Common myeloid progenitor, CD34-positive (primary cell): ENCODE measurements at places on chromosomes 2 and 18.

DNA sequence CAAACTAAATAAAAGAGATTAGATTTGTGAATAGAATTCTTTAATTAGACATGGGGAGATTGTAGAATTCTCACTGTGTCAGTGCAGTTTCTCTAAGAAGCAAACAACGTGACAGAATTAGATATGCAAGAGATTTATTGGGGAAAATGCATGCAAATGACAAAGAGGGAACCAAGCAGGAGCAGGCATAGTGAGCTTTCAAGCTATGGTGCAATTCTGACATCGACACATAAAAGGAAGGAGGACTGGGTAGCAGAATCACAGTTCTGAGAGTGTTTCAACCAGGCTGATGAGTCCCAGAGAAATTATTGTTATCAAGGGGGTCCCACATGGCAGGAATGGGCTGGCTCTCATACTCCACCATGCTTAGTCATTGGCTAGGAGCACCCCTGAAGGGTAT, 338.4 kb downstream of the FIGN start:
- H3K27ac ChIP-seq, result no peak overlapping the region
- no peak overlapping the region for H3K4me3 ChIP-seq
- no peak for DNase-seq

- no peak for DNase-seq
- H3K4me1 ChIP-seq, result no peaks in the 10 kb centered on the region
- H3K27me3 ChIP-seq, result no peaks in the 10 kb centered on the region
- H3K4me3 ChIP-seq, result no peak overlapping the region
- no peaks in the 10 kb centered on the region for H3K36me3 ChIP-seq
Observed at GRCh38 chr18:39549144-39549543, 1983.5 kb upstream of the CELF4 start.

DNA sequence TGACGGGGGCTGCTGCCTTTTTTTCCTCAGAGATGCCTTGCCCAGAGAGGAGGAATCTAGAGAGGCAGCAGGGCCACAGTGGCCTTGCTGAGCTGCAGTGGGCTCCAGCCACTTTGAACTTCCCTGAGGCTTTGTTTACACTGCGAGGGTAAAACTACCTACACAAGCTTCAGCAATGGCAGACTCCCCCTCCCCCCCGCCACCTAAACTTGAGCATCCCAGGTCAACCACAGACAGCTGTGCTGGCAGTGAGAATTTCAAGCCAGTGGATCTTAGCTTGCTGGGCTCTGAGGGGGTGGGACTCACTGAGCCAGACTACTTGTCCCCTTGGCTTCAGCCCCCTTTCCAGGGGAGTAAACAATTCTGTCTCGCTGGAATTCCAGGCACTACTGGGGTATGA, 11.8 kb downstream of the SYT4 start:
- H3K36me3 ChIP-seq, result no peaks in the 10 kb centered on the region
- H3K27ac ChIP-seq, result no peak overlapping the region
- DNase-seq, result no peak
- no peaks in the 10 kb centered on the region for H3K27me3 ChIP-seq

GRCh38 chr2:189347540-189347939, 93.7 kb upstream of the WDR75 start:
- H3K4me1 ChIP-seq, result peaks cover 11% of the 10 kb centered on the region
- no peak overlapping the region for H3K27ac ChIP-seq
- H3K4me3 ChIP-seq, result peak overlapping the region; percentile 3
- DNase-seq, result peak; percentile 68

- DNase-seq, result no peak
- H3K27ac ChIP-seq, result no peak overlapping the region
- no peaks in the 10 kb centered on the region for H3K27me3 ChIP-seq
- H3K4me1 ChIP-seq, result peaks cover 5% of the 10 kb centered on the region
- H3K4me3 ChIP-seq, result no peak overlapping the region
Observed at GRCh38 chr2:112758711-112759110, 5.7 kb downstream of the CKAP2L start.

GRCh38 chr2:43318791-43319190, 92.4 kb upstream of the ZFP36L2 start:
- no peak overlapping the region for H3K27ac ChIP-seq
- DNase-seq, result no peak
- no peaks in the 10 kb centered on the region for H3K27me3 ChIP-seq
- peaks cover 16% of the 10 kb centered on the region for H3K36me3 ChIP-seq
- H3K4me1 ChIP-seq, result no peaks in the 10 kb centered on the region

DNA sequence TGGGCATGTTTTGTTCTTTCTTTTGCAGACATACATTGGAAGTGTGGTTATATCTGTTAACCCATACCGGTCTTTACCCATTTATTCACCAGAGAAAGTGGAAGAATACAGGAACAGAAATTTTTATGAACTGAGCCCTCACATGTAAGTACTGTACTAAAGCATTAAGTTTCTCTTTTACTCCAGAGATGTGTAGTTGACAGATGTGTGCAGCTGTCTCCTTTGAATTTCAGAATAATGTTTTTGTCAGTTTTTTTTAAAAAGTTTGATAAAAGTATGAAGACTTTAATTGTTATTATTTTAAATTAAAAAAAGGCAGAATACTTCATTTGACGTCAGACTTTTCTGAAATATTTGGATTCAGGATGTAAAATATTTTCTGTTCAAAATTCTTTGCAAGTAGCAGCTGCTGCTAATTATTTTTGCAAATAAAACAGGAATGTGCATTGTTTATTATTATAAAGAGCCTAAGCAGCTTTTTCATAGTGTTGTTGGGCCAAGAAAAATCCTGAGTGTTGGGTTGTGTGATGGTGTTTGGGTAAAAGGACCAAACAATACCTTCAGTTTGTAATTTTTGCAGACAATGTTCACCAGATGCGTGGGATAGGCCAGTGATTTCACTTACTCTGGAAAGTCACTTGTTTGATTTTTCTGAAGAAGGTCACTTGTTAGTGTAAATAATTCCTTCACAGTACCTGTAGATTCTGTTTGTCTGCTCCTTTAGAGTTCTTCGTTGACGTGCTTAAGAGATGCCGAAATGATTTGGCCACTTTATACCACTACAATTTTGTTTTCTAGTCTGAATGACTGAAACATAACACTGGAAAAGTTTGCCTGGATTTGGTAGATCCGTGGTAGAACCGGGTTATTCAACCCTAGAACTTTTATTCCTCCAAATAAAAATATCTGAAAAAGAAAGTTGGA, 51.1 kb downstream of the MYO1B start:
- no peaks in the 10 kb centered on the region for H3K4me1 ChIP-seq
- H3K27ac ChIP-seq, result no peak overlapping the region
- no peak overlapping the region for H3K4me3 ChIP-seq
- no peaks in the 10 kb centered on the region for H3K36me3 ChIP-seq
- no peak for DNase-seq

GRCh38 chr2:217329023-217329431, 469.2 kb upstream of the TNP1 start:
- H3K27ac ChIP-seq, result no peak overlapping the region
- H3K4me3 ChIP-seq, result no peak overlapping the region
- no peaks in the 10 kb centered on the region for H3K4me1 ChIP-seq
- no peak for DNase-seq
- peaks cover 6% of the 10 kb centered on the region for H3K27me3 ChIP-seq
- no peaks in the 10 kb centered on the region for H3K36me3 ChIP-seq

GRCh38 chr2:63598981-63599380, 10.2 kb downstream of the MDH1 start:
- H3K27me3 ChIP-seq, result no peaks in the 10 kb centered on the region
- H3K27ac ChIP-seq, result no peak overlapping the region
- peaks cover 4% of the 10 kb centered on the region for H3K4me1 ChIP-seq
- DNase-seq, result no peak
- H3K4me3 ChIP-seq, result no peak overlapping the region

- peaks cover 54% of the 10 kb centered on the region for H3K36me3 ChIP-seq
- DNase-seq, result no peak
- no peaks in the 10 kb centered on the region for H3K4me1 ChIP-seq
- H3K4me3 ChIP-seq, result no peak overlapping the region
- H3K27ac ChIP-seq, result no peak overlapping the region
Observed at GRCh38 chr18:62543021-62543420, 20.2 kb downstream of the ZCCHC2 start.

- peaks cover 2% of the 10 kb centered on the region for H3K4me1 ChIP-seq
- H3K36me3 ChIP-seq, result peaks cover 27% of the 10 kb centered on the region
- H3K27me3 ChIP-seq, result no peaks in the 10 kb centered on the region
- DNase-seq, result no peak
Observed at GRCh38 chr2:241352227-241352626, 3.9 kb upstream of the FARP2 start.

- H3K27ac ChIP-seq, result no peak overlapping the region
- no peak for DNase-seq
- H3K27me3 ChIP-seq, result no peaks in the 10 kb centered on the region
- peaks cover 19% of the 10 kb centered on the region for H3K4me1 ChIP-seq
- no peak overlapping the region for H3K4me3 ChIP-seq
- no peaks in the 10 kb centered on the region for H3K36me3 ChIP-seq
Observed at GRCh38 chr2:45128580-45128997, 119.3 kb upstream of the SIX2 start.

DNA sequence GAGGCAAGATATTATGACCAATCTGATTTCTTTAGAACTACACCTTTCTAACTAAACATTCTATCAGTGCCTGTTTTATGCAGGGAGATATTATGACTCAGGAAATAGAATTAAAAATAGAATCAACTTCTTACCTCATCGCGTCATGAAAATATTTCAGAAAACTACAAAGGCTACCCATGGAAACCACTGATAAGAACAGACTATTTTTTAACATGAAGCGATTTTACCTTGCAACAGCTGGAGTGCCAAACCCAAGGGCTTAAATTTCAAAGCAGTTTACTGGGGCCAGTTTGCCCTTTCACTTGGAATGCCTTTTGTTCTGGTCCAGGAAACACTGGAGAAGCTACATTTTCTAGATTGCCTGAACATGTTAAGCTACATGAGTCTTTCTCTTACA, 304.8 kb upstream of the CCDC68 start:
- no peak for DNase-seq
- peaks cover 35% of the 10 kb centered on the region for H3K36me3 ChIP-seq
- peaks cover 8% of the 10 kb centered on the region for H3K4me1 ChIP-seq
- no peak overlapping the region for H3K4me3 ChIP-seq

GRCh38 chr2:40827392-40827791, 375.5 kb upstream of the SLC8A1 start:
- H3K27me3 ChIP-seq, result no peaks in the 10 kb centered on the region
- DNase-seq, result no peak
- no peak overlapping the region for H3K27ac ChIP-seq
- H3K4me1 ChIP-seq, result peaks cover 3% of the 10 kb centered on the region

GRCh38 chr2:228657807-228658402, 476.4 kb upstream of the SPHKAP start:
- H3K4me1 ChIP-seq, result no peaks in the 10 kb centered on the region
- no peaks in the 10 kb centered on the region for H3K36me3 ChIP-seq
- DNase-seq, result no peak
- no peak overlapping the region for H3K27ac ChIP-seq

DNA sequence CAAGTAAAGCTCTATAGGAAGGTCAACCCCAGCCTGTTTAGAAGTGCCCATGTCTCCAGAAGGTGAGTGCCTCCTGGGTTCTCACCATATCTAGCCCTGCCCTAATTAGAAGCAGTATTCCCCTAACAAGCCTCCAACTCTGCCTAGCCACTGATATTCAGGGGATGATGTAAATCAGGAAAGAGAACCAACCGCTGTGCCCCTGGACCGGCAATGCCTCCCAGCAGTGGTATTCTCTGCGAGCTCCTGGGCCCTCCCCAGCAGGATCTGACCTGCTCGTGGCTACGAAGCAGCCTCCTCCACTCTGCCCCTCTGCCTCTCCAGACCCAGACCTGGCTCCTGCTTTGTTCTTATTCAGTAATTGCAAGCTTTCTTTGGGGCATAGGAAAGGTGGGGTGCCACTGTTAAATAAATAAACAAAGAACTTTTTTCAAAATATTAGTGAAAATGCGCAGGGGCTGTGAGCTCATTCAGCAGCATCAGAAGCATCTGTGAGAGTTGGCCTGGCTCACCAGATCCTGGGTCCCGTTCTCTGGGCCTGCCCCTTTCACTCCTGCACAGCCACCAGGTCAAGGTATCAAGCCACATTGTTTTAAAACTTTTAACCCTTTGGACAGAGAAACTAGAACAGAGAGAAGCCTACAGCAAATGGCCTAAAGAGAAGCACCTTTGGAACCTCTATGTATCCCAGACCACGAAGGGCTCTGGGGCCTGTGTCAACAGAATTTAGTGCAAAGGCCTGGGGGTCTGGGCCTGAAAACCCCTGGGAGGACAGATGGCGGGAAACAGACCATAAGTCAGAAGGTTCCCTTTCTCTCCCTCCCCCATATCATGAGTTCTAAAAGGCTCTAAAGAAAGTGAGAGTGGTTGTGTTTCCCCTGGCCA, 11.9 kb downstream of the MREG start:
- H3K4me1 ChIP-seq, result peaks cover 26% of the 10 kb centered on the region
- DNase-seq, result peak; percentile 72
- H3K4me3 ChIP-seq, result peak overlapping the region; percentile 11
- peaks cover 15% of the 10 kb centered on the region for H3K36me3 ChIP-seq
- peak overlapping the region; percentile 10 for H3K27ac ChIP-seq
